Type B pancreatic cell (in vitro differentiated cells): ENCODE measurements at places on chromosomes 2 and 18. TPM values are rescaled to one million over a fixed set of nuclear protein-coding genes. Genes with fewer than 3 reads are reported as not detected.
A peak's percentile ranks its signal among the peaks of the same experiment; 100 is the strongest.

GRCh38 chr2:229521576-229521975 is 192.8 kb downstream of the DNER start:
- H3K27ac ChIP-seq: no peak overlapping the region
- H3K36me3 ChIP-seq: no peaks in the 10 kb centered on the region
- DNase-seq: no peak

DNA sequence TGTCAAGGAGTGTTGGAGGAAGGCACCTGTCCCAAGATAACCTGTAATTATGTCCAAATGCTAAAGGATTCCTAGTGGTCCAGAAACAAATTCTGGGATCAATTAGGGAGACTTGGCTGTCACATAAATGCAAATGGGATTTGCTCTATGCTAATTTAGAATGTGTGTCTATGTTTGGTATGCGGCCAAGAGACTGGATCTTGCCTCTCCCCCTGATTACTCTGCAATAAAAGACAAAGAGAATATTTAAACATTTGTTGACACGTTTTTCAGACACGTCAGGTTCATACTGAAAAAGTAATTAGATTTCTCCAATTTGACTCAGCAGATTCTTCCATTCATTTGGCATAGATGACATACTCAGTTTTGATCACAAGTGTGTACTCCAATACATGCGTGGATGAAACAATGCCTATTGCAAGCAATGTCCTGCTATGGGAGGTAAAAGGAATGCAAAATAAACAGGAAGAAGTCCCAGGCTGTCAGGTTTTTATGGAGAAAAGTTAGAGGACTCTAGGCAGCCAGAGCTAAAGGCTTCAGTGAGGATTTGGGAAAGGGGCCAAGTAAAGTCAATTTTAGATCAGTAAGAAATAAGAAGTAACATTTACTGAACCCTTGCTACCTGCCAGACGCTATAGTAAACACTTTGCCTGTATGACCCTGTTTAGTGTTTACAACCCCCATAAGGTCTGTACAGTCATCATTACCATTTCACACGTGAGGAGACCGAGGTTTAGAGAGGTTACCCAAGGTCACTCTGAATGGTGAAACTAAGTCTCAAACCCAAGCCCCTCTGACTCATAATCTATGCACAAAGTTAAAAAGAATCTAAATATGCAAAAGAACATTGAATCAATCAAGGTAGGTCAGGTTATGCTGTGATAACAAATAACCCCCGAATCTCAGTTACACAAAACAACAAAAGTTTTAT is 7.8 kb downstream of the ANTXR1 start:
- peaks cover 15% of the 10 kb centered on the region for H3K4me1 ChIP-seq
- peaks cover 13% of the 10 kb centered on the region for H3K36me3 ChIP-seq
- no peaks in the 10 kb centered on the region for H3K27me3 ChIP-seq

The SCN9A gene
- total RNA-seq: 6.2 and 8.3 TPM in 2 replicates

DNA sequence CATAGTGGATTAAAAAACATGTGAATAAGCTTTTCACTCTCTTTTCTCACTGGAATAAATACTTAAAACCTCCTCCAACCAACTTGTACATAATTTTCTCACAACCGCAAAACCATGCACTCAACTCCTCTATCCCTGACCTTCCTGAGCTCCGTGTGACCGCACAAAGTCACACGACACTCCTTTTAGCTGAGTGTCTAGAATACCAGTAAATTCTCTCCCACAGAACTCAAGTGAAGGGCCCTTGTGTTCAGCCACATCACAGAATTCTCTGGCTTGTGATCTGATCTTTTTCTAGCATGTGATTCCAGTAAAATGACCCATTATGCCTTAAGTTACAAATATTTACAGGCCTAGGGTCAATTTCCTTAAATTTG is 91.2 kb upstream of the ARL4C start:
- H3K4me3 ChIP-seq: no peak overlapping the region
- DNase-seq: no peak
- no peaks in the 10 kb centered on the region for H3K36me3 ChIP-seq
- peaks cover 9% of the 10 kb centered on the region for H3K27me3 ChIP-seq
- peaks cover 24% of the 10 kb centered on the region for H3K4me1 ChIP-seq

DNA sequence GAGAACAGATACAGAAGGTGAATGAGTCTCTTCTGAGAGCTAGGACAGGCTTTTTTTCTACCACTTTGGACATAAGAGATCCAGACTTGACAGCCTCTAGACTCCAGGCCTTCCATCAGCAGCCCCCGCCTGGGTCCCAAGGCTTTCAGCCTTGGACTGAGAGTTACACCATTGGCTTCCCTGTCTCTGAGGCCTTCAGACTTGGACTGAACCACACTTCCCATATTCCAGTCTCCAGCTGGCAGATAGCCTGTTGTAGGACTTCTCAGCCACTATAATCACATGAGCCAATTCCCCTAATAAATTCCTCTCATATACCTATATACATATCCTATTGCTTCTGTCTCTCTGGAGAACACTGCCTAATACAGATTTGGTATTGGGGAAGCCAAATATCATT is 128.2 kb downstream of the MCFD2 start:
- no peak for DNase-seq
- H3K4me1 ChIP-seq: no peaks in the 10 kb centered on the region
- no peak overlapping the region for H3K4me3 ChIP-seq
- H3K27ac ChIP-seq: no peak overlapping the region
- no peaks in the 10 kb centered on the region for H3K36me3 ChIP-seq

- no peak overlapping the region for H3K27ac ChIP-seq
- no peaks in the 10 kb centered on the region for H3K27me3 ChIP-seq
- H3K4me1 ChIP-seq: peaks cover 4% of the 10 kb centered on the region
- H3K4me3 ChIP-seq: no peak overlapping the region
Measured at GRCh38 chr2:84996909-84997308, 25.9 kb downstream of the KCMF1 start.

DNA sequence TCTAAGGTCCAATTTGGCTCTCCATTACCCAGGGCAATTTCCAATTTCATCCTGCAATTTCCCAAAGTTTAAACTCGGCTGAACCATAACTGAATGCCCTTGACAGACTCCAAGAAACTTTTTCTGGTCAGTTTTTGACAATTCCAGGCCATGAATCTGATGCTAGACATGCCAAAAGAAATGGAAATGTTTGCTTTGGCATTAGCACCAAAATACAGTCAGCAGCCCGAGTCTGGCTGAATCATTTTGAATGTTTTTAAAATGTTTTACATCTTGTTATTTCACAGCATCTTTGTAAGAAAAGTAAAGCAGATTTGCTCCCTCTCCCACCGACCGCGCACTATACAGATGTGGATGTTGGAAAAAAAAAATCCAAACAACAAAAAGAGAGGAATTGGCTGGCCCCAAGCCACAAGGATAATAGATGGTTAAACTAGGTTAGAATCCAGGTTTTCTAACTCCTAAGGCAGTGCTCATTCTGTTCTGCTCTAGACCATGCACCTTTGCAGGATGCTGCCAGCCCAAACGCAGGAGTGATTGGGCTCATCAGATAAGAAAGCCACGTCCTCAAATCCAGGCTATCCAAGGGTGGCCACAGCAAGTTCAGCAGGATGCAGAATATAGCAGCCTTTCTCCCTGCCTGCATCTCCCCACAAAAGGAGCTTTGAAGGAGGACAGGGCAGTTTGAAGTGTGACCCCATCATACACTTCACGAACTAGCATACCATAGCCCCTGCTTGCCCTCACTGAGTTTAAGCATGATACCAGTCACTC is 167.5 kb downstream of the ALK start:
- H3K4me1 ChIP-seq: peaks cover 8% of the 10 kb centered on the region
- DNase-seq: no peak
- no peak overlapping the region for H3K4me3 ChIP-seq
- H3K27me3 ChIP-seq: no peaks in the 10 kb centered on the region
- no peaks in the 10 kb centered on the region for H3K36me3 ChIP-seq

DNA sequence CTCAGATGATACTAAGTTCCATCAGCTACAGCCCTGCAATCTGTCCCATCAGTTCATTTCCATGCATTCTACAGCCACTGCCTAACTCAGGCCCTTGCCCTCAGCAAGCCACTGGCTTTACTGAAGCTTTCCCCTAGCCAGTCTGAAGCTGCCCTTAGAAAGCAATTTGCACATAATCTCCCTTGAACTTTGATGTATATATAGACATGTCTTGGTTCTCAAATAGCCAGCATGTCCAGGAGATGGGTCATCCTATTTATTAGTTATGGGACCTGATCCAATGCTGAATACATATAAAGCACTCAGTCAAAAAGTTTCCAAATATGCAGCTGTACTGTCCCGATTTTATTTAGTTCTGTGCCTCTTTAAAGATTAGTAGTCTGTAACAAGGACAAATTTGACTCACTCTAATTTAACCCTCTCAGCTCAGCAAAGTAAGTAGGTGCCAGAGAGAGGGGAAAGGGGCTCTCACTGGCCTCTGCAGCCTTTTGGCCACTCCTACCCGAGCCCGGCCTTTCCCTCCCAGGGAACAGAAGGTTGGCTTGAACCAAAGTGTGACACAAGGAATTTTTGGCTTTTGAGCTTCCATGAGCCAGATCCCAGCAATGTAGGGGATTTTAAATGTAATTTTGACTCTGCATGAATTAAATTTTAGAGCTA is 70.7 kb downstream of the CCDC93 start:
- no peak for DNase-seq
- H3K27me3 ChIP-seq: no peaks in the 10 kb centered on the region
- H3K4me1 ChIP-seq: no peaks in the 10 kb centered on the region
- no peak overlapping the region for H3K4me3 ChIP-seq
- no peak overlapping the region for H3K27ac ChIP-seq

DNA sequence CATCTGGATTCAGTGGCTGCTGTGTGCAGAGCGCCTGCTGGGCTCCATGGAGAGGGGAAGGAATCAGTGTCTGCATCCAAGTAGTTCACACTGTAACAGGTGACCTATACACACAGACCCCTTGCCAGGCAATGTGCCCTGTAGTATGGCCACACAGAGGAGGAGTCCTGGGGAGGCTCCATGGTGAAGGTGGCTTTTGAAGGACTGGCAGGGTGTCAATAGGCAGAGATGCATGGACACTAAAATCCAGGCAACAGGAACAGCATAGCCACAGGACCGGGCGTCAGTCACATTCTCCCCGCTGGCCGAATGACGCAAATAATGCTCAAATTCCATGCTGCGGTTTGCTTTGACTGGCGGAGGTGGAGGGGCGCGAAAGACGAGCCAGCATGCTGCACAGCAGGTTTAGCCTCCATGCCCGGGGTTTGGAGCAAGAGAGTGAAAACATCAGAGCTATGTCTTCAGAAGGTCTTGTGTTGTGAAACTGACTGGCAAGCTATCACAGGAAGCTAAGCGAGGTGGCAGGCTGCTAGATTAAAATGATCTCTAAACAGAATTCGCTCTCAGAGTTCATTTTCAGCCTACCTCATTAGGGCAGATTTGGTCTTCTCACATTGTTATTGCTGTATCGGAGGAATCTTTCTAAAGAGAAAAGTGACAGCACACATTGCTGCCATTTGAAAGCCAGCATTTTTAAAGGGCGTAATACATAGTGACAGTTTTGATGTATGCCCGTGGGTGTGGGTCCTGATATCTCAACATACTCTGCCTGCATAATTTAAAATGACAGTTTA is 1.2 kb upstream of the CHMP1B start:
- H3K36me3 ChIP-seq: peaks cover 4% of the 10 kb centered on the region
- H3K4me3 ChIP-seq: peak overlapping the region; percentile 98
- no peak for DNase-seq
- peaks cover 20% of the 10 kb centered on the region for H3K4me1 ChIP-seq
- no peaks in the 10 kb centered on the region for H3K27me3 ChIP-seq
- H3K27ac ChIP-seq: peak overlapping the region; percentile 98
